DND-41 (cell line): ENCODE measurements at places on chromosomes 3 and 15.

- H3K36me3 ChIP-seq: peaks cover 12% of the 10 kb centered on the region; the same call in 1 of the 2 replicates
- H3K27ac ChIP-seq: no peak overlapping the region
- H3K4me1 ChIP-seq: no peaks in the 10 kb centered on the region
- H3K4me3 ChIP-seq: no peak overlapping the region
- DNase-seq: no peak
Measured at GRCh38 chr3:184944241-184944640, 132.3 kb downstream of the VPS8 start.

GRCh38 chr3:172216911-172217310, 177.5 kb downstream of the FNDC3B start:
- H3K4me1 ChIP-seq: no peaks in the 10 kb centered on the region
- no peak for DNase-seq
- H3K27ac ChIP-seq: no peak overlapping the region
- no peak overlapping the region for H3K4me3 ChIP-seq
- H3K36me3 ChIP-seq: no peaks in the 10 kb centered on the region

- no peak overlapping the region for H3K4me3 ChIP-seq
- H3K27ac ChIP-seq: no peak overlapping the region
- no peaks in the 10 kb centered on the region for H3K36me3 ChIP-seq
Measured at GRCh38 chr15:35705884-35706585, 160.1 kb upstream of the DPH6 start.

GRCh38 chr3:138089091-138089490, 26.3 kb downstream of the DZIP1L start:
- H3K4me1 ChIP-seq: peaks cover under 1% of the 10 kb centered on the region; the same call in 1 of the 2 replicates
- no peak overlapping the region for H3K4me3 ChIP-seq
- no peak overlapping the region for H3K27ac ChIP-seq

DNA sequence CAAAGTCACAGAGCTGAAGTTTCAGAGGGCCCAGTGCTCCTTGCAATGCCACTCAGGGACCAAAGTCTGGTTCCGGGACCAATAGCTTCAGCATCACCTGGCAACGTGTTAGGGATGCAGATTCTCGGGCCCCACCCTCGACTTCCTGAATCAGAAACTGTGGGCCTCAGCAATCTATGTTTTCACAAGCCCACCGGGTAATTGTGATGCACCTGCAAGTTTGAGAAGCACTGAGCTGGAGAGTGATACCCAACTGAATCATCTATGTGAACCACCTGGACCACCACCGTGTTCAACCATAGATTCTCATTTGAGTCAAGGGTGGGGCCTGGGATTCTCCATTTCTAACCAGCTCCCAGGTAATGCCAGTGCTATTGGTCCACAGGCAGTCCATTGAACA, 55.7 kb downstream of the CORO2B start:
- DNase-seq: no peak
- H3K4me1 ChIP-seq: no peaks in the 10 kb centered on the region
- H3K27ac ChIP-seq: no peak overlapping the region
- no peaks in the 10 kb centered on the region for H3K27me3 ChIP-seq
- no peak overlapping the region for H3K4me3 ChIP-seq

GRCh38 chr15:75178171-75178937, 23.3 kb upstream of the C15orf39 start:
- H3K4me3 ChIP-seq: no peak overlapping the region
- H3K36me3 ChIP-seq: no peaks in the 10 kb centered on the region
- peaks cover 3% of the 10 kb centered on the region for H3K27me3 ChIP-seq
- no peaks in the 10 kb centered on the region for H3K4me1 ChIP-seq

DNA sequence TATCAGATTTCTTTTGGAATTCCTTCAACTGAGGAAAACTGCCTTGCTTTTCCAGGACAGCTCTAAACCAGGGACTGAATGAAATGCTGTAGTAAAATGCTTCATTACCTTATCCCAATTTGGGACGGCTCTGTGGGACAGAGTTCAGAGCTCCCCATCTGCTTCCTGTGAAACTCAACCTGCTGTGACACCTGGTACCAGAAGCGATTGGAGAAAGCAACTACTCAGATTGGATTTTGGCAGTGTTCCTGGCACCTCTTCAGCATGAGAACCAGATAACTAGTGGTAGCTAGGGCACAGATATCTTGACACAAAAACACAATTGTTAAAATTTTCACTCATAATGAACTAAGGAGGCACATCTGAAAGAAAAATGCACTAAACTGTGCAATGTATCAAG, 539.1 kb downstream of the SI start:
- no peak for DNase-seq
- H3K27me3 ChIP-seq: no peaks in the 10 kb centered on the region
- no peak overlapping the region for H3K27ac ChIP-seq
- no peaks in the 10 kb centered on the region for H3K36me3 ChIP-seq

DNA sequence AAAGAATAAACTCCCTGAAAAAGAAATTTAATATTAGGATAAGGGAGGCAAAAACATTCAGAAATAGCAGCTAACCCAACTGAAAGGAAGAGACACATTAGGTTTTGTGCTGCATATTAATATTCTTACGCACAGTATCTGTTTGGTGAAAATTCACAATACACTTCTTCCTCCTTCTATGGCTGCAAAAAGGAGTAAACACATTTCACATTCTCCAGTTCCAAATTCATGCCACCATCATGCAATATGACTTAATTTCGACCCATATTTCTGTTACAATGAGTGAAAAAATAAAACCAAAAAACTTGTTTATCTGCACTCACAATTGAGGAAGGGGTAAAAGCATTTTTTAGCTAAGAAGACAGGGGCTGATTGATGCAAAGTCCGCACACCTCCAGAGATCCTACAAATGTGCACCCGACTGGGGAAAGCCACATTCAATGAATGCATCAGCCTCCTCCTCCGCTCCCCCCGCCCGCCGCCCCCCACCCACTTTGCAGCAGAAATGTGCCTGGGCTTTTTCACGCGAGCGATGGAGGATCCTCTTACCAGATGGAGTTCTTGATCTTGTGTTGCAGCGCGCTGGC, 1.0 kb downstream of the RFX7 start:
- H3K4me3 ChIP-seq: peak overlapping the region; percentile 63
- H3K36me3 ChIP-seq: peaks cover 20% of the 10 kb centered on the region
- H3K27me3 ChIP-seq: no peaks in the 10 kb centered on the region
- H3K4me1 ChIP-seq: peaks cover 47% of the 10 kb centered on the region
- no peak for DNase-seq

DNA sequence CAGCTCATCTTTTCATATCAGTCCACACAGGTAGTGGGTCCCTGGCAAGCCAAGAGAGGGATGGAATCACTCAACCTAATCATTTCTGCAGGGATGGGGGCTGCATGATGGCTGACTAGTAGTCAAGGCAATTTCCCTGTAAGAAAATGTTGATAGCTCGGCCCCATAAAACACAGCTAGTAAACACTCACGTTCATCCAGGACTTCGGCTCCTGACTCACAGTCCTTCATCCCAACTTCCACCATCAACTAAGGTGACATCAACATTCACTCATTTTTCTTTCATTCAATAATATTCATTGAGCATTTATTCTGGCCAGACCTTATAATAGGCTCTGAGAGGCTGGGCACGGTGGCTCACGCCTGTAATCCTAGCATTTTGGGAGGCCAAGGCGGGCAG, 4.4 kb upstream of the ACAP2 start:
- H3K4me1 ChIP-seq: peaks cover 11% of the 10 kb centered on the region
- DNase-seq: no peak
- no peaks in the 10 kb centered on the region for H3K27me3 ChIP-seq
- H3K36me3 ChIP-seq: no peaks in the 10 kb centered on the region; the same call in 1 of the 2 replicates
- H3K27ac ChIP-seq: no peak overlapping the region

DNA sequence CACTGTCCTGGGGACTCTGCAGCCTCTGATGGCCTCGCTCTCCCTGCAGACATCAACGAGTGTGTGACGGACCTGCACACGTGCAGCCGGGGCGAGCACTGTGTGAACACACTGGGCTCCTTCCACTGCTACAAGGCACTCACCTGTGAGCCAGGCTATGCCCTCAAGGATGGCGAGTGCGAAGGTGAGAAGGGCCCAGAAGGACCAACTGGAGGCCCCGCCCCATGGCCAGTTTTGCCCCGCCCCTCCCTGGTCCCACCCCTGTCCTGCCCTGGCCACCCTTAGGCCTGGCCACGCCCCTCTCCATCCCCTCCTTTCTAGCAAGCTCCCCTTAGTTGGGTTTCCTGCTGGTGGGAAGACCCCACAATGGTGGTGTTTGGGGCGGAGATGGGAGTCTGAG, 77.5 kb downstream of the FBLN2 start:
- peaks cover 13% of the 10 kb centered on the region for H3K4me1 ChIP-seq
- no peak overlapping the region for H3K4me3 ChIP-seq
- no peaks in the 10 kb centered on the region for H3K27me3 ChIP-seq
- DNase-seq: no peak

- no peak for DNase-seq
- H3K4me1 ChIP-seq: no peaks in the 10 kb centered on the region
- H3K4me3 ChIP-seq: no peak overlapping the region
- H3K27me3 ChIP-seq: no peaks in the 10 kb centered on the region
- no peaks in the 10 kb centered on the region for H3K36me3 ChIP-seq
Measured at GRCh38 chr3:61796088-61796680, 234.8 kb downstream of the PTPRG start.

DNA sequence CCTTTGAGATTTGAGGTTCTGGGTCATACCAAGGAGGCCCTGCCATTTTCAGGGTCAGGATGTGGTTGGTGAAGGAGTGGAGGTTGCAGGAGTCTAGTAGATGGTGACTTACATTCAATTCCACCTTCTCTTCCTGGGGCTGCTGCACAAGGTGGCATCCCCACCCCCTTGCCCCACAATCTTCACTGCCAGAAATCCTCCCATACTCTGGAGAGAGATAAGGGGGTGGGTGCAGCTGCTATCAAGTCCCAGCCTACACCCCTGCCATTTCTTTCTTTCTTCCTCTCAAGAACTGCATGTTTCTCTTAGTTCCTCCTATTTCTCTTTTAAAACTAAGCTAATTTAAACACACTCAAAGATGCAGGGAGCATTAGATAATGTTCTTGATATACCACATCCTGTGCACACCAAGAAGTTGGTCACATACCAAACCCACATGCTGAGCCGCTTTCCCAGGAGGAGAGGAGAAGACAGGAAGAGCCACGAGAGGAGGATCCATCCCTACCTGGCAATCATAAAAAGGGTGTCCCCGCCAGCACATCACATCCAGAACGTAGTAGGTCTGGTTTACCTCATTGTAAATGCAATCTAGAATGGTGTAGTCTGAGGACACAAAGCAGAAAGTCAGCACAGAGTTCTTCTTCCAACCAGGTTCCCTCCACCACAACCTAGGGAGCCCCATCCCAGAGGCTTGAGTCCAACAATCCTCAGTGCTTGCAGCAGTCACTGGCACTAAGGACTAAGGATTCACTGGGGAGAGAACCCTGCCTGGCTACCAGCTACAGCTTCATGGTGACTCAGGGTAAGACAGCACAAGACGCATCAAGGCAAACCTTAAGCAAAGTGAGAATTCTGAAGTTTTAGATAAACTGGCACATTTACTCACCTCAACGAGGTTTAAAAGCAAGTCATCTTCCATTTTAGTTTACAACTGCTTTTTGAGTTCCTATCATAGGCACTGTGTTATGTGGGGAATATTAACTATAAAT, 18.5 kb downstream of the SNUPN start:
- peaks cover 55% of the 10 kb centered on the region for H3K36me3 ChIP-seq

DNA sequence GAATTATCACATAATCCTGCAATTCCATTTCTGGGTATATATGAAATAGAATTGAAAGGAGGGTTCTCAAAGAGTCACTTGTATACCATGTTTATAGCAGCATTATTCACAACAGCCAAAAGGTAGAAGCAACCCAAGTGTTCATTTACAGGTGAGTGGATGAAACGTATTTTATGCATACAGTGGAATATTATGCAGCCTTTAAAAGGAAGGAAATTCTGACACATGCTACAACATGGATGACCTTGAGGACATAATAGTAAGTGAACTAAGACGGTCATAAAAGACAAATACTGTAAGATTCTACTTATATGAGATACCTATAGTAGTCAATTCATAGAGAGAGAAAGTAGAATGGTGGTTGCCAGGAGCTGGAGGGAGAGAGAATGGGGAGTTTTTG, 110.8 kb upstream of the LIPC start:
- H3K27me3 ChIP-seq: no peaks in the 10 kb centered on the region
- no peaks in the 10 kb centered on the region for H3K4me1 ChIP-seq
- no peak for DNase-seq
- H3K27ac ChIP-seq: no peak overlapping the region
- no peak overlapping the region for H3K4me3 ChIP-seq
- H3K36me3 ChIP-seq: no peaks in the 10 kb centered on the region

GRCh38 chr15:51735228-51736010, 2.0 kb downstream of the LYSMD2 start:
- H3K27ac ChIP-seq: peak overlapping the region; percentile 89
- peak; percentile 52 for DNase-seq
- peaks cover 76% of the 10 kb centered on the region for H3K4me1 ChIP-seq

GRCh38 chr15:97875513-97876280, 84.8 kb upstream of the ARRDC4 start:
- peaks cover 4% of the 10 kb centered on the region for H3K27me3 ChIP-seq
- no peak overlapping the region for H3K27ac ChIP-seq
- no peak overlapping the region for H3K4me3 ChIP-seq
- no peaks in the 10 kb centered on the region for H3K36me3 ChIP-seq

DNA sequence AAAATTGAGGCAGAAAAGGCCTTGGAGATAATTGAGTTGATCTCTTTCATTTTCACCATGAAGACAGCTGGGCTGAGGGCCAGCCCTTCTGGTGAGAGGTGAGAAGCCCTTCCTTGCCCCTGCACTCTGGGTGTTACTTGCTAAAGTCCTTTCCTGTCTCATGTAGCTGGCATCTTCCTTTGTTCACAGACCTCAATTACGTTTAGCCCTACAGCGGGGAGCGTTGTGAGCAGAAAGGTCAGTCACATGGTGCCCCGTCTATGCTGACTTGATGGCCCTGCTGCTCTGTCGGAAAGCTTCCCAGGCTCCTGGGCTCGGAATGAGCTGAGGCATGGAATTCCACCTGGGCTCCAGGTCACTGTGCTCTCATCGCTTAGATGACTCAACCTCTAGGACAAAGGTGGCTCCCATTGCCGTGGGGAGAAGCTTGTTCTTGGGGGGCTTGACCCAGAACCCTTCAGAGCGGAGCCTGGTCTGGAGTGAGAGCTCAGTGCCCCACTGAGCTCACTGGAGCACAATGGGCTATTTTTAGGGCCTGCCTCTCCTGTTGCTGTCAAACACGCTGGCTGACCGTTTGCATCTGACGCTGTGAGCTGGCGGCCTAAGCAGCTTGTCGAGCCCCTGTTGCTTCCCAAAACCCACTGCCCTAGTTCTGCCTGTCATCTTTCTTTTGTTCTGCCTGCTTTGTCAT, 47.0 kb downstream of the RPLP1 start:
- H3K27ac ChIP-seq: no peak overlapping the region
- peaks cover 10% of the 10 kb centered on the region for H3K27me3 ChIP-seq
- H3K36me3 ChIP-seq: no peaks in the 10 kb centered on the region
- no peak overlapping the region for H3K4me3 ChIP-seq
- DNase-seq: no peak

GRCh38 chr15:95669146-95669922, 661.2 kb upstream of the NR2F2 start:
- no peaks in the 10 kb centered on the region for H3K36me3 ChIP-seq
- H3K27ac ChIP-seq: no peak overlapping the region
- no peaks in the 10 kb centered on the region for H3K27me3 ChIP-seq
- 0 out of 2 replicates have a peak, but pooled peaks cover 4% of the 10 kb centered on the region for H3K4me1 ChIP-seq
- H3K4me3 ChIP-seq: no peak overlapping the region
- DNase-seq: no peak
